ENCODE measurements at places on chromosomes 6 and 20. TPM values are rescaled to one million over a fixed set of nuclear protein-coding genes. Genes with fewer than 3 reads are reported as not detected.

DNA sequence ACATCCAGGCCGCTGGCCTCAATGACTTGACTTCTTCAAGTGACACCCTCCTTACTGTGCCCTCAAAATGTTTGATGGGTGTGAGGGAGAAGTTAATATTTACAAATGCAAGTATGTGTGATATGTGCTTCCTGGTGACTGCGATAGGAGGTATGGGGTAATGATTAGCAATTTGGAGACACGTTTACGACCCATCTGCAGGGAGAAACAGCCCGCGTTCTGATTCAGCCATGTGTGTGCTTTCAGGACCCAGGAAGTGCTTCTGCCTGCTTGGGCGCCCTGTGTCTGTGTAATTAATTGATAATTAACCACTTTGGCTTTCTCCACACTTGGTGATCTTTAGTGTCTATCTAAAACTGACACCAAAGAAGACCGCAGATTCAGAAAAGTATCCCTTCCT lies 25.0 kb downstream of the SIRPA start:
- no peak for DNase-seq

DNA sequence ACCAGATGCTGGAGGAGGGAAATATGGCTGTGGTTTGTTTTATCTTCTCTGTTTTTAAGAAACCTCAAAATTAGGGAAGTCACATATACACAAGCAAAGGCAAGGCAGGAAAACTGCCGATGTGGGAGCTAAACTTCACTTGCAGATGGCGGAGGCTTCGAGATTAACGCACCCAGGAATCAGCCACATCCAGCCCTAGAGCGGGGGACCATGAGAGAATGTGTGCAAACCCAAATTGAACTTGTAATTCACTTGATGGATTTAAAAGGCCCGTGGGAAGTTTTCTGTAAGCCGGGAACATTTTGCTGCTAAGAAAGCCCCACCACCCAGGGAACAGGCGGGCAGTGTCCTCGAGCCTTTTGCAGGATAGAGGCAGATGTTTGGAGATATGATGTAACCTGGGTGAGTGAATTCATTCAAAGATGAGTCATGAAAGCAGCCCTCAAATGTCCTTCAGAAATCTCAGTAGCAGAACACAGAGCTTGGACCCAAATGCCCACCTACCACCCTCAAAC lies 39.9 kb downstream of the PREX1 start:
- DNase-seq: no peak

DNA sequence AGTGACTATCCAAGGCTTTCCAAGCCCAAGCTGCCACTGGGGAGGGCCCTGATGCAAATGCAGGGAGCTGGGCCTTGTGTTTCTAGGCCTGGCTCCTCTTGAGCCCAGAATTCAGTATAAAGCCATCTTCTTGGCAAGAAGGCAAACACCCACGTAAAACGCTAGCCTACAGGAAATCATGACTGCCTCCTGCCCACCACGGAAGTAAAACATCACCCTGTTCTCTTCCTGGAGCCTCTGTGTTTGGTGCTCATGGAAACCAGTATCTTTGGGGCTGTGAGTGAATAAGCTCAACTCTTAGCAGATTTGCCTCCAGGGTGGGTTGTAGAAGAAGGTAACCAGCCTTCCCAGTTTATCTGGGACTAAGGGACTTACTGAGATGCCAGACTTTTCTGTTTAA lies 271.0 kb downstream of the ZNF217 start:
- DNase-seq: no peak

DNA sequence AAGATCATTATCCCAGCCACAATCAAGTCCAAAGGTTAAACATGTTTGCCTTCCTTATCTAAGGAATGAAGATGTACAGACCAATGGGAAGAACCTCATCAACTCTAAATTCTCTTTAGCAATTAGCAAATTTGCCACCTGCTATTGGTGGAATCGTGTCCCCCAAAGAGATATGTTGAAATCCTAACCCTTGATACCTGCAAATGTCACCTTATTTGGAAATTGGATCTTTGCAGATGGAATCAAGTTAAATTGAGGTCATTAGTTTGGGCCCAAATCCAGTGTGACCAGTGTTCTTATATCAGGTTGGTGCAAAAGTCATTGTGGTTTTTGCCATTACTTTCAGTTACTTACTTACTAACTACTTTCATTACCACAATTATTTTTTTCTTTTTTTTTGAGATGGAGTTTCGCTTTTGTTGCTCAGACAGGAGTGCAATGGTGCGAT lies 31.3 kb downstream of the KLHL31 start:
- DNase-seq: no peak

DNA sequence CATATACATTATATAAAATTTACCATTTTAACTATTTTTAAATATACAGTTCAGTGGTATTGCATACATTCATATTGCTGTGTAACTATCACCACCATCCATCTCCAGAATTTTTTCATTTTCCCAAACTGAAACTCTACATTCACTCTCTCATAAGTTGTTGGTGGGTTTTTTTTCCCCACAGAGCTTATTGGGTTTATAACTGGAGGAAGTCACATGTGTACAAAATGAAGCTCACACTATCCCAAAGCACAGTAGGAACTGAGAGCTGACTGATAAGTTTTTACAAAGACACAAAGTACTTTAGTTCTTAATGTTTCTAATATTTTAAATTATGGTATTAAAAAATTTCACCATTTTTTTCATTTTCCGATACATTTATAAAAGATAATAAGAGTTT lies 78.8 kb upstream of the TNFAIP3 start:
- no peak for DNase-seq

PRDM13 gene
- total RNA-seq: not detected

DNA sequence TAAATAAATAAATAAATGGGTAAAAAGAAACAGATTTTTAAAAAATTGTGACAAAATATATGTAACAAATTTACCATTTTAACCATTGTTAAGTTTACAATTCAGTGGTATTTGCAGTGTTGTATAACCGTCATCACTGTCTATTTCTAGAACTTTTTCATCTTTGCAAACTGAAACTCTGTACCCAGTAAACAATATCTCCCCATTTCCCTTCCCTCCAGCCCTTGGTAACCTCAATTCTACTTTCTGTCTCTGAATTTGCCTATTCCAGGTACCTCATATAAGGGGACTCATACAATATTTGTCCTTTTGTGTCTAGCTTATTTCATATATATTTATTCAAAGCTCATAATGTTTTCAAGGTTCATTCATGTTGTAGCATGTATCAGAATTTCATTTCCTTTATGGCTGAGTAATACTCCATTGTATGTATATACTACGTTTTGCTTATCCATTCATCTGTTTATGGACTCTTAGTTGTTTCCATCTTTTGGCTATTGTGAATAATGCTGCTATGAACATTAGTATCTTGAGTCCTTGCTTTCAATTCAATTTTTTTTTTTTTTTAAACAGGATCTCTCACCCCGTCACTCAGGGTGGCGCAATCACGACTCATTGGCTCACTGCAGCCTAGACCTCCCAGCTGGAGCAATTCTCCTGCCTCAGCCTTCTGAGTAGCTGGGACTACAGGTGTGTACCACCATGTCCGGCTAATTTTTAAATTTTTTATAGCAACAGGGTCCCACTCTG lies 8.9 kb downstream of the MANBAL start:
- no peak for DNase-seq

DNA sequence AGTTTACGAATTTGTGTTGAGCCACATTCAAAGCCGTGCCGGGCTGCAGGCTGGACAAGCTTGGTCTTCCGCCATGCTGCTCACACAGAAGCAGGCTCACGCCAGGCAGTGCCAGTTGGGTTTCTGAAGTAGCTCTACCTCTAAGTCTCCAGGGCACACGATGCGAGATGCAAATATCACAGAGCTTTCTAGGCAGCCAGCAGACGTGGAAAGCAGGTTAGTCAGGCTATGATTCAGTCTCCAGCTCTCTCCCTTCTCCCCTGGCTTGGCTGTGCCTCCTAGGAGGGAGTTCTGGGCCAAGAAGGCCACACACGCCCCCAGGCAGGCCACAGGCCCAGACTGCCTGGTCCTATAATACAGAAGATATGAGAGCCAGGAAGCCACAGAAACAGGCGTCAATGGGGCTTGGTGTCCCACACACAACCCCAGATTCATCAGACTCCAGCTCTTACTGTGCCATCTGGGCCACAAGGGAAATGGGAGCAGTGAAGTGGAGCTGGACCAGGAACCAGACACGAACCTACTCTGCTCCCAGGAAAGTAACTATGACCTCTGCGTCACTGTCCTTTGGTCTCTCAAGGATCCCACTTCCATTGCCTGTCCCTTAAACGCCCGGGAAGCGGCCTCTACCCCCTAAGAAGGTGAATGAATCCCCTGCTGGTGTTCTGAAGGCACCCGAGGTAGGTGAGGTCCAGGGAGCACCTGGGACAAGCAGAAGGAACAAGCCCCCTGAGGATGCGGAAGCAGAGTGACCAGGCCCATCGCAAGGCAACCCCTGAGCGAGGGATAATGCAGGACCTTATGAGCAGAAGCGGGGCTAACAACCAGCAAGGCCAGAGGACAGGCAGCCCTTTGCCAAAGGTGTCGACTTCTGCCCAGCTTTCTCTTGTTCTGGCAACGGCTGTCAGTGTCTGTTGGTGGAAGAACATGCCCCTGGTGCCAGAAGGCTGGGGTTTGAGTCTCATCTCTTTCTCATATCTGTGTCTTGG lies 61.2 kb downstream of the GFOD1 start:
- DNase-seq: no peak

DNA sequence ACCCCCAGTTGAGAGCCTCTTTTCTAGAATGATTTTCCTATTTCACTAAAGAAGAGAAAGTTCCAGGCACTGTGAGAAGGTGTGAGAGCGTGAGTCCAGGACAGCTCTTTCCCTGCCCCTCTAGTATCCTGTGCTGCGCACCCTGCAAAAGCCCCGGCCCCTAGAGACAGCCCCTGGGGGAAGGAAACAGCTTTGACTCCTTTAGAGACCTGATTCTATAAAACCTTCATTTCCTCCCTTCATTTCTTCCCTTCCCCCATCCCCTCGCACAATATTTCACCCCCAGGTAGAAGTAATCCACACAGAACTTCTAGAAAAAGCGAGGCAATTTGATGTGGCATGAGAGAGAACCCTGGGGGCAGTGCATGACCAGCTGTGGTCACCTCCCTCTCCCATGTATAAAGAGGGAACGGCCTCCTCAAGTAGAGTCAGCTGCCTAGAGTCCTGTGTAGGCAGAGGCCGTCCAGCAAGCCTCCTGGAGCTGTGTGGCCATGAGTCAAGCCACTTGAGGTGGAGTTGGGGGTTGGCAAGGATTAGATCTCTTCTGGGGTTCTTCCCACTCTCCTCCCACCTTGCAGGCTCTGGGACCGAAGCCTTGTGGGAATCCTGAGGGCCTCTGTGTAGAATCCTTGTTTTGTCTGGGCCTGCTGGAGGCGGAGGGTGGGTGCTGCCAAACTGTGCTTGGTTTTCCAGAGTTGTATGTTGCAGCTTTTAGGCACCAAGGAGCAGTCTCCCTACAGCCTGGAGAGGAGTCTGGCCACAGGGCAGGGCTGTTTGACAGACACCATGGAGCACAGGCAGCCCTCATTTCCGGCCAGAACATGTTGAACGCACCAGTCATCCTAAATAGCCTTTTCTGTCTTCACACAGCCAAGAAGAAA lies 41.7 kb downstream of the CHMP4B start:
- DNase-seq: no peak

GRCh38 chr6:125818225-125818657 lies 27.5 kb downstream of the NCOA7 start:
- no peak for DNase-seq

DNA sequence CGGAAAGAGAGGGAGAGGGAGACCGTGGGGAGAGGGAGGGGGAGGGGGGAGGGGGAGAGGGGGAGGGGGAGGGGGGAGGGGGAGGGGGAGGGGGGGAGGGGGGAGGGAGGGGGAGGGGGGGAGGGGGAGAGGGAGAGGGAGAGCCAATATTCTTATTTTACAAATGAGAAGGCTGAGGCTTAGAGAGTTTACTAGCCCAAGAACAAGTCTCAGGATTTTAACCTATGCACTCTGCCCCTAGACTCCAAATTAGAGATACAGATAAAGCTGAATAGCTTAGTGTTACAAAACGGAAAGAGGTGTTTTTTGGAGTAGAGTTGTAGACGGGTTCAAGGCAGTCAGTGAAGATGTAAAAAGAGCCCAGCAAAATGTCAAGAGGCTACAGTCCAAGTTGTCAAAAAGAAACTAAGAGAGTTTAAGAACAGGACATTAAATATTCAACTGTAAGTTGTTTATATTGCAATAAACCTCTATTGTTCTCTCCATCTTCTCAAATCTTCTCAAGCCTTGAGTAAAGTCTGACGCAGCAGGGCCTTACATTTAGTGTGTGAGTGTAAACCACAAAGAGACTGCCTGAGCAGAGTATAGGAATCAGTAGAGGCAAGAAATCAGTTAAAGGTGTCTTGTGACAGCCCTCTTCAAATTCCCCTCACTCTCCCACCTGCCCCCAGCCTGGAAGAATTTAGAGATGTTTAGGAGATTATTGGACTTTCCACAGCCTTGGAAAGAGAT lies 34.9 kb upstream of the AKIRIN2 start:
- no peak for DNase-seq

GRCh38 chr6:43891072-43891870 lies 121.3 kb downstream of the VEGFA start:
- DNase-seq: no peak

SNRPB2 gene
- total RNA-seq: 33.5 TPM

Data from left colon (tissue), 2 donors.